Omental fat pad (tissue), 4 donors: ENCODE measurements at places on chromosomes 3 and 15.
A peak's percentile ranks its signal among the peaks of the same experiment; 100 is the strongest.

GRCh38 chr15:89192766-89193165, 28.6 kb downstream of the RLBP1 start:
- no peak for DNase-seq

- DNase-seq: no peak
Measured at GRCh38 chr3:157310329-157311052, 126.2 kb upstream of the PTX3 start.

DNA sequence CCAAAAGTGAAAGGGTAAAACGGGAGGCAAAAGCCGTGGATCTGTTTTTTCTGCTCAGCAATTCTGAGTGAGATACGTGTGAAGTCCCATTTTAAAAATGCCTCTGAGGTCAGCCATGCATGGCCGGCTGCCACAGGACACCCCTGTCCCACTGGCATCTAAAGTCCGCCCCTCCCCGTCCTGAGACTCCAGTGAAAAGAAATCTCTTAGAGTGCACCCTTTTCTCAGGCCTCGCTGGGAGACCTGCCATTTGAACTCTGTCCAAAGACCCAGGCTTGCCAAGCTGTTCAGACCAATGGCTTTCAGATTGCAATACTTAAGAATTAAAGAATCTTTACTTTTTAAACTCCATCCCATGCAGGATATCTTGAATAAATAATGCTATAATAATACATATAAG, 61.0 kb upstream of the SLC24A5 start:
- no peak for DNase-seq

- no peak for DNase-seq
Measured at GRCh38 chr15:92232317-92232716, 161.4 kb upstream of the ST8SIA2 start.

- DNase-seq: no peak
Measured at GRCh38 chr3:171526869-171527268, 66.7 kb upstream of the TNIK start.

GRCh38 chr15:33467816-33468163, 157.0 kb downstream of the RYR3 start:
- DNase-seq: no peak

GRCh38 chr15:63181648-63182047, 7.8 kb upstream of the RAB8B start:
- DNase-seq: no peak

DNA sequence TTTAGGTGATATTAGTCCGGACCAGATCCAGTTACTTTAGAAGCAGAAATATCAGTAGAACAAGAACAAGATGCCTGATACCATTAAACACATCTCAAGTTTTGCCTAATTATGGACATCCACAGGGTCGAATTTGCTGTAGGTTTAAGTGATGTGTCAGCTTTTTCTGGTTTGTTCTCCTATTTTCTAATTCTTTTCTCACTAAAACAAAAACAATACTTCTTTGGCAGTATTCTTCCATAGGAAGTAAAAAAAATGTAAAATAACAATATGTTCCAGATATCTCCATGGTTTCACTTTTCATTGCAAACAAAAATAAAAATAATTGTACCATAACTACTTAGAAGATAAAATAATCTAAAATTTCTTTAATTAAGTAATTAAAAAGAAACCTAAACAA, 265.7 kb downstream of the SHOX2 start:
- no peak for DNase-seq

GRCh38 chr3:122760453-122761271, 33.0 kb downstream of the HSPBAP1 start:
- no peak for DNase-seq

GRCh38 chr3:88408935-88409334, 259.2 kb downstream of the C3orf38 start:
- no peak for DNase-seq

DNA sequence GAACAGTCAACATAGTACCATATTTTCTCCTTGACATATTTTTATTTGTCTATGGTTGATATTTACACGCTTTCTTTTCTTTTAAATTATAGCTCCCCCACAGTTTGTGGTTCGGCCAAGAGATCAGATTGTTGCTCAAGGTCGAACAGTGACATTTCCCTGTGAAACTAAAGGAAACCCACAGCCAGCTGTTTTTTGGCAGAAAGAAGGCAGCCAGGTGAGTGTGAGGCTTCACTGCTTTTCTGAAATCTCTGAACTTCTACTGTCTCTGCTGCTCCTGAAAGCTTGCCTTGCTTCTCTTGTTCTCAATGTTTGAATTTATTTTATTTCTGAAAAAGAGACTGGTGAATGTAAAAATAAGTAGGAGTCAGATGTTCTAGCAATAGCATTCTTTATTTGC, 506.3 kb downstream of the ROBO2 start:
- DNase-seq: no peak

DNA sequence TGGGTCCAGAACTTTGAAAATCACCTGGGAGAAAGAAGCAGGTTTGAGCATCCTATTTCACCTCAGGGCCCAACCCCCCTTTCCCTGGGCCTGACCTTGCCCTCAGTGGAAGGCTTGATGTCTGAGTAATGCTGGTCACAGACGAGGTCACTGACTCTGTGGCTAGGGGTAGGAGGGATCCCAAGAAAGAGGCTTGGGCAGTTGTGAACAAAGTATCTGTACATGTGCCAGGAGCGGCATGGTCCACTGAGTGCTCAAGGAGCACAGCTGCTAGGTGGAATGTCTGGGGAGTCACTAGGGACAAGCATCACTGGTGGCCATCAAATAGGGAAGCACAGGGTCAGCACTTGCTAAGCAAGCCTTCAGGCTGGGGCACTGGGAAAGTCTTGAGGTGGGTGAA, 7.3 kb downstream of the CCDC71 start:
- no peak for DNase-seq

GRCh38 chr3:163438760-163439159, 1639.5 kb downstream of the SI start:
- DNase-seq: no peak

DNA sequence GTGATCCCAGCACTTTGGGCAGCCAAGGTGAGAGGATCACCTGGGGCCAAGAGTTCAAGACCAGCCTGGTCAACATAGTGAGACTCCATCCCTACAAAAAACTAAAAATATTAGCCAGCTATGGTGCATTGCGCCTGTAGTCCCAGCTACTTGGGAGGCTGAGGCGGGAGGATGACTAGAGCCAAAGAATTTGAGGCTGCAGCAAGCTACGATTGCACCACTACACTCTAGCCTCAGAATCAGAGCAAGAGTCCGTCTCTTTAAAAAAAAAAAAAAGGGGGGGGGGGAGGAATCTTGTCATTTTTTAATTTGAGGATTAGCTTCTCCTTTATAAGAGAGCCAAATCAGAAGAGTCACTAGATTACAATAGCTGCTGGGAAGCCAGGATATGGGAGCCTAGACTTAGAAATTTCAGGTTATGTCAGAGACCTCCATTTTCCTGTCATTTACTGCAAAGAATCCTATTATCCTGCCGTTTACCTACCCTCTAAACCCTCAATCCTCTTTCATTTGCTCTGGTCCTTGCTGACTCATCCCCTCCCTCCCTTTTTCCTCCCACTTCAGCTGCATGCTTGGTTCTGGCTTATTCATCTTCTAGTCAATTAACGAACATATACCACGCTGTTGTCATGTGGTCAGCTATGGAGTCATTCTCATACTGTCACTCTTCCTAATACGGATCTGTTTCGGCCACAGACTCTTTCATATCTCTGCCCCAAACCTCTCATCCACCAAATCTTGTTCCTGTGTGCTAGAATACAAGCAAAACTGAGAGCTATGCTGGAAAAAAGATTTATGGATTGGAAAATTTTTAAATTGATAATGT, 83.8 kb upstream of the PPIB start:
- peak; percentile 33 for DNase-seq

DNA sequence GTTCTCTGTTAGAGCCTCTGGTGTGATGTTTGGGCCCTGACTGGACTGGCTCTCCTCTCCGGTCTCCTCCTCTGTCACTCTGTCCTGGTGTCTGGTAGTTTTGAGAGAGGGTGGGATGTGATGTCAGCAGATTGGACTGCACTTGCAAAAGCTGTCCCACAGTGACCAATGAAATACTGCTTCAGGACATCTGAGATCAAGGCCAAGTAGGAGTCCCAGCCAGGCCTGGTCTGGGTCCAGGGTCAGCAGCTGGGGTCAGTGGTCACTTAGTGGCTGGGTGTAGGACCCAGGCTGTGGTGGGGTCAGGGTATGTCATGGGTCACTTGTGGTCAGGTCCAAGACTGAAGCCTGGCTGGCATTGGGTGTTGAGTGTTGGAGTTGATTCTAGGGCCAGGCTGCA, 20.9 kb downstream of the ALDH1L1 start:
- no peak for DNase-seq

DNA sequence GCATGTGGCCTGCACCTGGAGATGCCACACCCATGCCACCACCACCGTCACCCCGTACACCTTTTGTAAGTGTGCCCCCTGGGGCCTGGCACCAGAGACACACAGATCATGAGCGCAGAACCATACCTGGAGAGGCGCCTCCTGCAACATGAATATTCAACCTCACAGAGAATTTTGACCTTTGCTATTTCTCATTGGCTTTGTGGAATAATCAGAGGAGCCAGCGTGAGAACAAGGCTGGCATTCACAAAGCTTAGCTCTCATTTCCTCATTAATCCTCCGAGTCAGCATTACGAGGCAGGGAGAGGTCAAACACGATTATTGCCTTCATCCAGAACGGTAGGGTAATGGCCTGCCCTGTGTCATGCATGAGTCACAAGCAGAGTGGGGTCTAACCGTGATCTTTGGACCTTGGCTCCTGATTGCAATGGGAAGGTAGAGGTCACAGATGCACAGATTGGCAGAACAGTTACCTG, 73.0 kb upstream of the POMGNT2 start:
- DNase-seq: no peak

GRCh38 chr3:28906561-28907310, 374.1 kb upstream of the RBMS3 start:
- DNase-seq: no peak

DNA sequence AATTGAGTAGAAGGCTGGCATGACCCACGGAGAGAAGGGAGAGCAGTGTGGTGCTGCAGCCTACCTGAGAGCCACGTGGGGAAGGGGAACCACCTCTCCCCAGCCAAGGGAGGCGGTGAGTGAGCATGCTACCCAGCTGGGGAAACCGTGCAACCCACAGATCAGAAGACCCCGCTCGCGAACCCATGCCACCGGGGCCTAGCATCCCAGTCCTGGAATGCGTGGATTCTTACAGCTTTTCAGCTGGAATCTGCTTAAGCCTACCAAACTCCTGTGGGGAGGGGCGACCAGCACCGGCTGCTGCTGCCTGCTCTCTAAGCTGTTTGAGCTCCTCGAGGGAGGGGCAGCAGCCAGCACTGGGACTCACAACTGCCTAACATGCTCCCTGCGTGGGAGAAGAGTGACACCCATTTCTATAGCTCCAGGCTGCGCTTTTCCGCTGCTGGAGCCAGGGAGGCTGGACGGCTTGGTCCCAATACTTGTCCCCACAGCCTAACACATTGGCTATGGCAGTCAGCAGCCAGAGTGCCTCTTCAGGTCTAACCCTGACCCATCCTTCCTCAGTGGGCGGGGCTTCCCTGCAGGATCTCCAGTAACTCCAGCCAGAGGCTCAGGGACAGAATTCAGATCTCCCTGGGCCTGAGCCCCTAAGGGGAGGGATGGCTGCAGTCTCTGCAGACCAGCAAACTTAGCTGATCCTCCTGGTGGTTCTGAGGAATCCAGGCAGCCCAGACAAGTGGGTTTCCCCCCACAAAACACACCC, 20.0 kb upstream of the TEX55 start:
- no peak for DNase-seq

GRCh38 chr15:76168237-76168984, 108.6 kb downstream of the TMEM266 start:
- DNase-seq: no peak

GRCh38 chr3:155149494-155149893, 69.4 kb downstream of the MME start:
- DNase-seq: no peak

GRCh38 chr3:70853161-70853944, 540.9 kb upstream of the MDFIC2 start:
- no peak for DNase-seq

DNA sequence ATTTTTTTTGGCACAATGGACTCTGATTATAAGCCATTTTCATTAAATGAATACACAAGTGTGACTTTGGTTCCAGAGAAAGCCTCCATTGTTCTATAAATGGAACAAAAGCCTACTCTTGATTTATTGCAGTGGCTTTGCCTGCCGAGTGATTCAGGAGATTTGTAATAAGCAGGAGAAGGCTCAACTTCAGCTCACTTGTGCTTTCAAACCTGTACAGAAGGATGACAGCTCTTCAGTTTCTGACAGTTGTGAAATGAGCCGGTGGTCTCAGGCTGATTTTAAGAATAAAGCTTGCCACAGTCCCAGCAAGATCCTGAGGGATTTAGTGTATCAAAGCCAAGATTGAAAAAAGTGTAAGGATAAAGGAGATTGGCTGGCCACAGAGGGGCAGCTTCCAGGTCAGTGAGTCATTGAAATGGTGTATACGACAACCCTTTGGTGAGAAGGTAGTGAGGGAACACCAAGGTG, 438.8 kb upstream of the TGFBR2 start:
- DNase-seq: no peak

GRCh38 chr3:138942271-138942670, 4.7 kb downstream of the FOXL2 start:
- DNase-seq: no peak

DNA sequence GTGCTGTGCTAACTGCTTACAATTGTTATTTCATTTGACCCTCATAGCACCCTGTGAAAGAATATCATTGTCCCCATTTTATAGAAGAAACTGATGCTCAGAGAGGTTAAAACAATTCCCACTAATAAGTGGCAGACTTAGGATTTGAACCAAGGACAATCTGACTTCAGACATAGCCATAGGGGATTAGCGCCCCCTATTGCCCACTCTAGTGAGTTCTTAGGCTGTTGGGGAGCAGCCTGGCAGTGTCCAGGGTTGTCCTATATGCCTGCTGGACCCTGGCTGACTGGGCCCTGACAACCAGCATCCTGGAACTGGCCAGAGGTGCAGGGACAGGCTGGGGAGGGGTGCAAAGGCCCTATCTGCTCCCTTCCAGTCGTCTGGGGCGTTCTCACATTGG, 15.4 kb downstream of the DPH3 start:
- no peak for DNase-seq

DNA sequence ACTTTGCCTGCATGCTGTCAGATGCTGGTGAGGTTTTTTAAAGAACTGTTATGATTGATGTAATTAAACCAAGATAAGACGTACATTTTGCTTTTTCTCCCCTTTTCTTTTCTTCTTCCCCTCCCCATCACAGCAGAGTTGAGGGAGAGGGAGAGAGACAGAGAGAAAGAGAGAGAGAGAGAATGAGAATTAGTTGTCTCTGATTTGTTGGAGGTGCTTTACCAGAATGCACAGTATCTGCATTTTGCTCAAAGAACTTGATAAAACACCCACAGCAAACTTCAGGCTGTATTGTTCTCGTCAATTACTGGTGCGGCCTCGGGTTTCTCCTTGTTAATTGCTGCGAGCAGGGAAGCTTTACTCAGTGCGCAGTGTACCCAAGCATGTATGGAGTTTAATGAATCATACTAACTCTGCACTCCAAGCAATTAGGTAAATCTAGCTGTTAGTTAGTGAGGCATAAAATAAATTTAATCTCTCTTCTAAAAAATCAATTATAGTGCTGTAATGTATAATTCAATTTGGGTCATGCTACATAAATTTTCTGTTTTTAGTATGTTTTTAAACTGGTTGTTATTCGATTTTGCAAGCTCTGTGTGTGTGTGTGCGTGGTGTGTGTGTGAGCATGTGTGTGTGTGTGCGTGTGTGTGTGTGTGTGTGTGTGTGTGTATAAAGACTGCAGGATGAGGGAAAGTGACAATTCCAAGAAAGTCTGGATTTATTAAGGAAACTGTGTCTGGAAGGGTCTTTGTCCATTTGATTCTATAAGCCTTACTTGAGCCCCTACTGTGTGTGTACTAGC, 273.4 kb downstream of the TLE3 start:
- no peak for DNase-seq

- no peak for DNase-seq
Measured at GRCh38 chr15:64938192-64938591, 26.5 kb downstream of the ANKDD1A start.
